Left colon (tissue), 2 donors: ENCODE measurements at places on chromosomes 3 and 15. TPM values are rescaled to one million over a fixed set of nuclear protein-coding genes. Genes with fewer than 3 reads are reported as not detected.

GRCh38 chr15:38090223-38090622 lies 155.8 kb downstream of the TMCO5A start:
- no peak for DNase-seq

KPNA4 gene
- total RNA-seq = 49.3 TPM

DNA sequence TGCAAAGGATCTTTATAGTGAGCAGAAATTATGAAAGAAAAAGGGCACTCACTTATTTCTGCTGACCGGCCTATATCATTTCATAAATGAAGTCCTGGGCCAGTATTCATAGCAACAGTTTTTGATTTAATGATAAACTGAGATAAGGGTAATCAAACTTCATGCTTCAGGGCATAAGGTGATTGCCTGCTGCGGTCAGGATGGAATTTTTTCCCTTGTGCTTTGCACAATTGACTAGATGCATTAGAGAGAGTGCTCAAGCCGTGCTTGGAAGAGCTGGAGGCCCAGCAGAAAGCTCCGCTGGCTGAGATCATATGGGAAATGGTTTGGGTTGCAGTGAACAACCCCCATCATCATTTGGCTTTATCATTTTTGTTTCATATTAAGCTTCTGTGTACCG lies 10.4 kb downstream of the SEMA6D start:
- DNase-seq = no peak

GRCh38 chr3:57778494-57778893 lies 22.4 kb downstream of the SLMAP start:
- no peak for DNase-seq

PRRT3 gene
- 1.1 TPM for total RNA-seq

ADAMTS17 gene
- 7.4 TPM for total RNA-seq

TRIM42 gene
- total RNA-seq = not detected

GRCh38 chr15:60419753-60420152 lies 22.0 kb upstream of the ANXA2 start:
- no peak for DNase-seq

DNA sequence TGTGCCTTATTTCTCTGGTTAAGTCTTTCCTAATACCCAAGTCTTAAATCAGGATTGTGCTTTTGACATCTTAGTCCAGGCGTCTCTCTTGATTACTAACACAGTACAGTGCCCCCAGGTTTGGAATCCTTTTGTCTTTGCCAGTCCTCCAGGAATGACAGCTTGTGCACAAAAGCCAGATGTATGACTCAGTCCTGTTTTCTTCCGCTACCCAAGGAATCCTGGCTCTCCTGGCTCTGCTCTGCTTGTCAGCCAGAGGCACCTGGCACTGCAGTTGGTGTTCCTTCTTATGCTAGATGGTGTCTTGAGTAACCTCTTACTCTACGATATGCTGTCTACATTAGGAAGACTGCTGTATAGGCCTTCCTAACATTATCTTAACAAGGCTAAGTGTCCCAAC lies 728.2 kb upstream of the NECTIN3 start:
- no peak for DNase-seq

DNA sequence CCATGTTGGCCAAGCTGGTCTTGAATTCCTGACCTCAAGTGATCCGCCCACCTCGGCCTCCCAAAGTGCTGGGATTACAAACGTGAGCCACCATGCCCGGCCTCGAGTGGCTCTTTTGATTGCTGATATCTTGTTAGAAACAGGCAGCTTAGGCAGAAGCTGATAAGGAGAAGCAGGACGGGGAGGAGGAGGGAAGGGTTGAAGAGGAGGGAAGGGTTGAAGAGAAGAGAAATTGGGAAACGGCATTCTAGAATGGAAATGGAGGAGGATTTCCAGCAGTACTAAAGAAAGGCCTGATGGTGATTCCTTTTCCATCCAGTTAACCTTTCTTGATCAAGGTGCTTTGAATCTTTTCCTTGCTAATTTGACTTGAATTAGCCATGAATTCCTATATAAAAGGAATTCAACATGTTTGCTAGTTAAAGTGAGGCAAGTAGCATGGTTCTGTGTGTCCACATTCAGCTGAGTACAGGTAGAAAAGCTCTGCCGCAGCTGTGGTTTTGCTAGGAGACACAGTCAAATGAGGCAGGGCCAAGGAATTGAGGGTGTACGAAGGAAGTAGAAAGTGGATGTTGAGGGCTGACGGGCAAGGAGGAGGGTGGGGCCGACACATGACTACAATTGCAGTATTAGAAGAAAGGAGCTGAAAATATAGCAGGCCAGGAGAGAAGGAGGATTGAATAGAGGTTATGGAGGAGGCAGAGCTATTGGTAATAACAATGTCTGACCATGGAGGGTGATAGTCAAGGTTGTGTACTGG lies 27.2 kb upstream of the ATP1B3 start:
- DNase-seq = no peak

AMT gene
- 24.7 TPM for total RNA-seq
